Kasumi-1 (cell line): ENCODE measurements at places on chromosomes 6 and 20.
A peak's percentile ranks its signal among the peaks of the same experiment; 100 is the strongest.

GRCh38 chr6:112575309-112575834 lies 228.2 kb downstream of the RFPL4B start:
- DNase-seq = no peak

DNA sequence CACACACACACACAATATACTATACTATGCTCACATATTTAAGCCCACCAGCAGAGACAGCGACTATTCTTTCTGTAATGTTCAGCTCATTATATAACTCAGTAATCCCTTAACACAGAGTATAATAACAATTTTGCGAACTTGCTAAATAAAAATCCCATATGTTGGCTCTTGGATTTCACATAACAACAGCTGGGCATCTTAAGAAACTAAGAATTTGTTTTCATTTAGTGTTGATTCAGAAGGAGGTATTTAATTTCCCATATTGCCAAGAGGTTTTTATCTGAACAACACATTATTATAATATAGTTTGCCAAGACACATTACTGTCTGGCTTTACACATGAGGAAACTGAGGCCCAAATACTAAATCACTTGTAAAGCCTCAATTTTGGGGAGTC lies 7.4 kb downstream of the ECT2L start:
- no peak for DNase-seq

DNA sequence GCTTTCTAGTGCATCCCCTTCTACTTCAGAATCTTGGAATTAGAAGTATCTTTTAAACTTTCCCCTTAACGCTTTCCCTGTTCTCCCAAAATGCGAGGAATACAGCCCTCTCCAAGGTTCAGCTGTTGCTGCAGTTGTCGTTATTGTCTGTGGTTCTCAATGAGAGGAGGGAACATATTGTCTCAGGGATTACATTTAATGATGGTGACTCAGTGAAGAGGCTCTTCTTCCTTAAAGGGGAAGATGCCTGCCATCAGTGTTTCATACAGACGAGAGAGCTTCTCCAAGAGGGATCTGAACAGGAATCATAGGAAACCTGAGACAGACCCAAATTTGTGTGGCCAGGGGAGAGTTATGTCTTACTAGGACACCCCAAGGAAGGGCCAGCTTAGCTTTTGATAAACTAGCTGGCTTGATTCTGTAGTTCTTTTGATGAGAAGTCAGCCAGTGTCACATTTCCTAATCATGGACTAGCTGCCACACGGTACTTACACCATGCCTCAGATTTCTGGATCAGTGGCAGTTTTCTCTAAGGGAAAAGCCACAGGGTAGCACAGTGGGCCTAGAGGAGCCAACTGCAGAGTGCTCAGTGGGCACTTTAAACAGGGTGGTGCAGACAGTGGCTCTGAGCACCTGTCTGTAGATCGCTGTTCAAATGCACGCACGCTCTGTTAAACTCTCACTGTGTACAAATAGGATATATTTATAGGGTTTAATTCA lies 59.7 kb upstream of the TMEM181 start:
- DNase-seq = no peak

DNA sequence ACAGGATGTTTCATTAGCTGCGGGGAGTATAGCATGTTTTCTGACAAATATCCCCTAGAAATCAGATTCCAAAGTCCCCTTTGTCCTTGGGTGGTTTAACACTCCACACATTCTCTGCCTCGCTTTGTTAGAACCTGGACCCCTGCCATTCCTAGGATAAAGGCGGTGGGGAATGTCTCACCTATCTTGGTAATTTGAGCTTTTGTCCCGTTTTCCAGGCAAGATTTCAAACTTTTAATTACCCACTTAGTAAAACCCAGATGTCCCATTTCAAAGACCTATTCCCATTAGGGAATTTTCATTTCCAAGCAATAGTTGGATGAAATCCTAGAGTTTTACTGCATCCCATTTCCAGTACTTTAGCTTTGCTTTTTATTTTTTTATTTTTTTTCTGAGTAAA lies 501.0 kb upstream of the MAP3K7 start:
- no peak for DNase-seq

DNA sequence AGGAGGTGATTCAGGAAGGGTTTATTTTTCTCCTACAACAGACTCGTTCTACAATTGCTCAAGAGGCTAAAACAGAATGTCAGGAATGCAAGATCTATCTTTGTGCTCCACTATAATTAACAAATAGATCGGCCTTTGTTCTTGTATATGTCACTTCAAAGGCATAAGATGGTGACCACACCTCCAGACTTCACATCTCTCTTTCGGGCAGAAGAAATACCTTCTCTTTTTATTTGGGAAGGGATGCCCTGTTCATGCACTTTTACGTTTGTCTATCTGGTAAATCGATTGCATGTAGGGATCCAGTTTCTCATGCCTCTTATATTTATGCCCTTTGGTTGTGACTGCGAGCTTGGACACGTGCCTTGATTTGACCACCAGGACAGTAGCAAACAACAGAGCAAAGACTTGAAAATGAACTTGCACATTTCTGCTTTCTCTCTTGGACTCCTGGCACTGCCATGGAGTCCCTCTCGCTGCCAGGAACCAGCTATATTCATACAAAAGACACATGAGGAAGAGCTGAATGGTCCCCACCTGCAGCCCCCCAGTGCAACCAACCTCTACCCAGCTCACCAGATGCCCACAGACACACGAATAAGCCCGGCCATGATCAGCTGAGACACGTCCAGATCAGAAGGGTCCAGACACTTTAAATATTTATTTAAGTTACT lies 219.8 kb upstream of the STXBP5 start:
- DNase-seq = no peak

DNA sequence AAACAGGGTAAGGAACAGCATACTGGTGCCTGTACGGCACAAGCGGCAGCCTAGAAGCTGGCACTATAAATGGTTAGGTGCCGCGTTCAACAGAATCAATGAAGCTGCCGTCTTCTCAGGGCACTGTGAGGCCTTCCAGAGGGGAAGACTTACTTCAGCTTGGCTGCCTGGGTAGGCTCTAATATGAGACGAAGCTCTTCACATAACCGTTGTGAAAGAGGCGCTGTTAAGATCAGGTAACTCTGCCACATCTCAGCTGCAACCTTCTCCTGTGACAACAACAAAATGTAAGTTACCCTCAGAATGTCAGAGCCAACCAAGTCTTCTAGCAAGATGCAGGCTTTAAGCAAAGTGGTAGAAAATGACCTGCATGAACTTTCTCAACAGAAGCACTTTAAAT lies 12.0 kb upstream of the LYRM2 start:
- no peak for DNase-seq

DNA sequence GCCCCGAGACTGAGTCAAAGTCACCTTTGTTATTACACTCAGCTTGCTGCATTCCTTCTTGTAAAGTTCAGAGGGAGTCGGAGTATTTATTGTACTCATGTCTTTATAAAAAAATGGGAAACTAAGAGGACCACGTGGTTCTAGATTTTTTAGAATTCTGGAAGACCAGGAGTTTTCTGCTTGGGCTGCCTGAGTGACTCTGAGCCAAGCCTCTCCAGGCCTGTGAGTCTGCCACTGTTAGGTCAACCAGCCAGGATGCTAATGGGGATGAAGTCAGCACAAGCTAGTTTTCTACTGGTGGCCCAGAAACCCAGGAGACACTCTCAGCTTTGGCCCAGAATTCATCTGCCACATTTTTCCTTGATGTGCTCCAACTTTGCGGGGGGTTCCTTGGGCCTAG lies 453.5 kb upstream of the SULF2 start:
- DNase-seq = no peak

DNA sequence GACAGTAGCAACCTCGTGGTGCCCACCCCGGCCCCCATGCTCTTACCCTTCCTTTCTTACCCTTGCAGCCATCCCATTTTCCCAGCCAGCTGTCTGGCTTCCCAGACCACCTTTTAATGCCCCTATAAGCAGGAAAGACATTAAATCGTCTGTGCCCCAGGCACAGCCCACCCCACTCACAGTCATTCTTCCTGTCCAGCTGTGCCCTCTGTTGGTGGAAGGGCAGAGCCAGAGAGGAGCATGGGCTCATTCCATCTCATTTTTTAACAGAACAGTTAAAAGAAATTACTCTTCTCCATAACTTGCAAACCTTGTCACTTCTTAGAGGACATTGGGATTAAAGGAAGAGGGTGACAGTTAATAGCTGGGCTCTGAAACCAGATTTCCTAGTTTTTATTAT lies 240.5 kb downstream of the NRN1 start:
- no peak for DNase-seq

DNA sequence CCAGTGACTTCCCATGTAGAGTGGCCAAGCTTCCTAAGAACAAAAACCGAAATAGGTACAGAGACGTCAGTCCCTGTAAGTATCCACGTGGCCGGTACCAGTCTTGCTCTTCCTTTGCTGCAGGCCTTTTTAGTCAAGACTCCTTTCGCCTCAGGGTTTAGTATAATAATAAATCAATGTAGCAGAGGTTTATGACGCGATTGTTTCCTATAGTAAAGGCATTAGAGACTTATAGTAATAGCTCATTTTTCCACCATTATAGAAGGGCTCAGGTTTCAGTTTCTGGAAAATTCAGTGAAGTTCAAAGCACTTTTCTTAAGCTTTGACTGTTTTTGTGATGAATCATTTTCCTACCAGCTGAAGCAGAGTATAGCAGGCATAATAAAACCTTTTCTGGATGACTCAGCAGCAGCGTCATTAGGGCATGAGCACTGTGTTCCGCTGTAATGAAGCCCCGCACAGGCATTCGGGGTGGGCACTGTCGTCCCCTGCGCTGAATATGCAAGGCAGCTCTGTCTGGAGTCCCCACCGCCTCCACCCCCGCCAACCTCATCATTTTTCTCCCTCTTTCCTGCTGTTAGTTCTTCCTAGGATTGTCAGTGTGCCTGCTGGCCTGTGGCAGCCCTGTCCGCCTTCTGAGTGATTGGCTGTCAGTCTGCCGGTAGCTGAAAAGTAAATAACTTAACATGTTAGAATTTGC lies 51.3 kb downstream of the PTPN1 start:
- DNase-seq = no peak

- no peak for DNase-seq
Observed at GRCh38 chr6:157139054-157139708, 184.1 kb downstream of the TMEM242 start.

- DNase-seq = no peak
Observed at GRCh38 chr6:21754891-21755290, 161.3 kb downstream of the SOX4 start.

DNA sequence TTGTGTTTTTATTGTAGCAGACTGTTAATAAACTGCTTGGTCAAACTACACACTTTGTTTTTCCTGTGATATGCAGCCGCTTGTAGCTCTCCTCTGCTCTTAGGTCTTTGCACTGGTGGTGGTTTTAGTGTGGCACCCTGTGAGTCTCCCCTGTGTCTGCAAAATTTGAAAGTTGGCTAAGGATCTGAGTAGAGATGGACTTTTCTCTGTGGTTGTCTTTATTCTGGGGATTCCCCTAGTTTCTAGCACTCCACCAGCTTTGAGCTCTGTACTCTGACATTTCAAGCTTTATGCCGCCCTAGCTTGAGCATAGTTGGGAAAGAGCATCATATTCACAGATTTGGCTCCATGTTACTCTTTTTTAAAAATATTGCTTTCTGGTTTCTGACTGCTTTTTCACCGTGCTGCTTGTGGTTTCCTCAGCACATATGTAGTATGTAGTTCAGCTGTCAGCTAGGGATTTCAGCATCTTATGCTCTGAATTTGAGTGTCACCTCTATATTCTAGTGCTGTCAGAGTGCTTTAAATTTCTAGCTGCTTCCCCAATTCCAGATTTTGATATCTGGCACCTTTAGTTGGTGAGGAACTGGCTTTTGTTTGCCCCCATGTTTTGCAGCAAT lies 25.4 kb downstream of the CDYL start:
- no peak for DNase-seq

- DNase-seq = no peak
Observed at GRCh38 chr6:251920-252319, 40.4 kb upstream of the DUSP22 start.

DNA sequence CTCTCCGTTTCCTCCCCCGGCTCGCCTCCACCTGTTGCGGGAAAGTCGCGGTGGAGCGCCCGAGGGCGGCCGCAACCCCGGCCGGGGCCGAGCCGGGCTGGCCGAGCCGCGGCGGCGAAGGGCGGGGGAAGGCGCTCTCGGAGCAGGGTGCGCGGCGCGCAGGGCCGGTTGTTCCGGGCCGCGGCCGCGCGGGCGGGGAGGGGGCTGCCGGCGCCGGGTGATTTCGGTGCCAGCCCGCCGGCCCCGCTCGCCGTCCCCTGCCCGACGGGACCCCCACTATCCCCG lies 235 bp downstream of the MAP7 start:
- no peak for DNase-seq

DNA sequence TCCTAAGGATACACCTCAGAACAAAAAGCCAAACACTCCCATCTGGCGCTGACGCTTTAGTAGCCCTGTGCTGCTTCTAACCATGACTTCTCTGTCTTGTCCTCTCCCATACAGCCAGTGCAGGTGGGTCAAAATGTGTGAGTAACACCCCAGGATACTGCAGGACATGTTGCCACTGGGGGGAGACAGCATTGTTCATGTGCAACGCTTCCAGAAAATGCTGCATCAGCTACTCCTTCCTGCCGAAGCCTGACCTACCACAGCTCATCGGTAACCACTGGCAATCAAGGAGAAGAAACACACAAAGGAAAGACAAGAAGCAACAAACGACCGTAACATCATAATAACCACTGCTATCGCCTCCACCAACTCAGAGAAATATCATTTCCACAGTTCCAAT lies 1.4 kb downstream of the DEFB132 start:
- no peak for DNase-seq

DNA sequence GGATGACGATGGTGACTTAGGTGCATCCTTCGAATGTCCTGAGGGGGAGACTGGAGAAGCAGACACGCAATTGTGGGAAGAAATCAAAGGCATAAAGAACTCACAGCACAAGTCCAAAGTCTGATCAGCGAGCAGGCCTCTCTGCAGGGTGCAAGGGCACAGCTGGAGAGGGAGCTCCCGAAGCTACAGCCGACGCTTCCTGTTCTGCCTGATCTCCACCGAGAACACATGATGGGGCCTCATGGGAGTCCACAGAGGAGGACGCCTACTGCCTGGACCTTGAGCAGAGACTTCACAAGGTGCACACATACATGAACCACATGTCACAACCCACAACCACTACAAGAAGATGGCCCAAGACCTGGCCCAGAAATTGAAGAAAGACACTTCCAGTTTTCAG lies 51.4 kb downstream of the RIN2 start:
- no peak for DNase-seq

GRCh38 chr6:46130666-46131065 lies 877 bp downstream of the ENPP4 start:
- no peak for DNase-seq

- no peak for DNase-seq
Observed at GRCh38 chr6:107079429-107079828, 35.9 kb downstream of the BEND3 start.

- DNase-seq = no peak
Observed at GRCh38 chr6:161498359-161498758, 224.5 kb upstream of the AGPAT4 start.

DNA sequence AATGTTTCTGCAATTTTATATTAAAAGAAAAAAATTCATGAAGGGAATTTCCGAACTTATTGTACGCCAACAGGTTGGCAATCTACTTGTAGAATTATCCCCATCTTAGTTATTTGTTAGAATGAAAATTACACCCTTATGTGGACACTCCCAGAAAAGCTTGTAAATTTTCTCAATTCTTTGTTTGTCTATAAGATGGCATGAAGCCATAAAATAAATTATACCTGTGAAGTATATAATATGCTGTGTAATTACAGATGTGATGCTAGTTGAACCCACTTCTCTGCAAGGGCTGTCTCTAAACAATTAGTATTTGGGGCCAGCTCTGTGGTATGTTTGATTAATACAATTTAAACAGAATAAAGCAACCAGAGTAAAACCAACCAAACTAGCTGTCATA lies 52.1 kb upstream of the DSP start:
- DNase-seq = no peak

GRCh38 chr20:48750941-48751635 lies 76.7 kb downstream of the PREX1 start:
- DNase-seq = peak; percentile 87

GRCh38 chr20:20303742-20304141 lies 64.2 kb upstream of the INSM1 start:
- no peak for DNase-seq
